ENCODE measurements at places on chromosomes 7 and 10.

GRCh38 chr10:28859791-28860190, 182.5 kb downstream of the BAMBI start:
- no peak for DNase-seq

DNA sequence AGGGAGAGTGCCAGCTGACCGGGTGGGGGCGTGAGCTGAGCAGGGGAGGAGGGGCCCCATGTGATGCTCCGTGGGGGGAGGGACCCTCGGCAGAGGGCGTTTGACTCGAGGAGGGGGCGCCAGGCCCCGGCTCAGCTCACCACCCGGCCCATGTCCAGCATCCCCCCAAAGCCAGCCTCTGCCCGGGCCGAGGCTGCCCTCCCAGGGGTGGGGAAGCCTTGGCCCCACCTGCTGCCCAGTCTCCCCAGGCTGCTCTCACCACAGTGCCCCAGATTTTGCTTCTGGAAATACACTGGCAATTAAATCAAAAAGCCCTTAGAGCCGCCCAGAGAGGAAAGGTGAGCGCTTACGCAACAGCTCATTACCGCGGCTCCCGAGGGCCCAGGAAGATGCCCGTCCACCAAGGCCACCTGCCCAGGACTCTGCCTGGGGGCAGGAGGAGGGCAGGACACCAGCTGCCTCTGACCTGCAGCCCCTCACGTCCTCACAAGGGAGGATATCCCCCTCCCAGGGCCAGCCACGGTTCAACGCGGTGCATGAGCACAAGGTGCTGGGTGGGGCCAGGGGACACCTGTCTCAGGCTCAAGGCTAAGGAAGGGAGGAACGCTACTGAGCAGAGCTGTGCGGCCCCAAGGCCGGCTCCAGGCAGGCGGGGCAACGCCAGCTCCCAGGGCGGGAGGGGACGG, 70.0 kb upstream of the INPP5A start:
- no peak for DNase-seq

- DNase-seq = no peak
These were observed 72.8 kb downstream of the PRKCQ start for GRCh38 chr10:6507311-6507710.

- no peak for DNase-seq
These were observed 866.3 kb upstream of the LRRN3 start for GRCh38 chr7:110224643-110225042.

- DNase-seq = no peak
These were observed 140.8 kb downstream of the ANLN start for GRCh38 chr7:36530456-36530855.

DNA sequence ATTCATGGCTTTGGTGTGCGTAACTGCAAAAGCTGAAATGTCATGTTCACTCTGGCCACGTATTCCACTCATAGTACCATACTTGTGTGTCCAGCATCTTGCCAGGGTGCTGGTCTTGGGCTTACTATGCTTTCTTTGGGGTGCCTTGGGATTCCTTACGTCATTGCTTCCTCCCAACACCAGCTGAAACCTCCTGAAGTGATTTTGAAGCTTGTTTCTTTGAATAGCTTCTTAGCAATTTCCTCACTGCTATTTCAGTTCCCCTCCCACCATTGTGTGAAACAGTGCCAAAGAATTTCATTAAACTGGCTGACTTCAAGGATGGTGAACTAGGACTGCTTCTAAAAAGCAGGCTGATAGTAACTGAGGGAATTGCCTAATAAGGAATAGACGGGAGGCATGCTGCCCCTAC, 36.9 kb downstream of the ENTPD1 start:
- DNase-seq = no peak

DNA sequence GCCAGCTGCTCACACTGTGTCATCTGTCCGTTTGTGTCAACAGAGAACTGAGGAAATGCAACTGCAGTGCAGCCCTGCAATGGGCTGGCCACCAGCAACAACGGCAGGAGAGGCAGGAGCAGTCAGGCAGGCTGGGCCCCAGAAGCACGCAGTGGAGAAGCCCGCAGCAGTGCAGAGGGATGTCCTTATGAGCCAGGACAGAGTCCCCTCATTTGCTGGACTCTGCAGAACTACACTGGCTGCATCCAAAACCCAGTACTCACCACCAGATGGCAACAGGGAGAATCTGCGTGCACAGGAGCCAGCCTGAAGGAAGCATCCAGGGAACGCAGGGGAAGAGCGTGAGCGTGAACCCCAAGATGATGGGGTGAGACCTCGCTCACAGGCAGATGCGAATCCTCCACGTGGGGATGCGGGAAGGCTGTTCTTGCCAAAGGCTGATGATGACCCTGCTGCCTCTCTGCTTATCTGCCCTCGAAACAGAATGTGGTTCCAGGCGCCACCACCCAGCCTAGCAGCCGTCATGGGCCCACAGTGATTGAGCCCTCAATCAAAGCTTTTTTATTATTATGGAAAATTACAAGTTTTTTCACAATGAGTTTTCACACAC, 232.1 kb downstream of the PTPRN2 start:
- DNase-seq = no peak
